ENCODE measurements at places on chromosomes 13 and 19.

DNA sequence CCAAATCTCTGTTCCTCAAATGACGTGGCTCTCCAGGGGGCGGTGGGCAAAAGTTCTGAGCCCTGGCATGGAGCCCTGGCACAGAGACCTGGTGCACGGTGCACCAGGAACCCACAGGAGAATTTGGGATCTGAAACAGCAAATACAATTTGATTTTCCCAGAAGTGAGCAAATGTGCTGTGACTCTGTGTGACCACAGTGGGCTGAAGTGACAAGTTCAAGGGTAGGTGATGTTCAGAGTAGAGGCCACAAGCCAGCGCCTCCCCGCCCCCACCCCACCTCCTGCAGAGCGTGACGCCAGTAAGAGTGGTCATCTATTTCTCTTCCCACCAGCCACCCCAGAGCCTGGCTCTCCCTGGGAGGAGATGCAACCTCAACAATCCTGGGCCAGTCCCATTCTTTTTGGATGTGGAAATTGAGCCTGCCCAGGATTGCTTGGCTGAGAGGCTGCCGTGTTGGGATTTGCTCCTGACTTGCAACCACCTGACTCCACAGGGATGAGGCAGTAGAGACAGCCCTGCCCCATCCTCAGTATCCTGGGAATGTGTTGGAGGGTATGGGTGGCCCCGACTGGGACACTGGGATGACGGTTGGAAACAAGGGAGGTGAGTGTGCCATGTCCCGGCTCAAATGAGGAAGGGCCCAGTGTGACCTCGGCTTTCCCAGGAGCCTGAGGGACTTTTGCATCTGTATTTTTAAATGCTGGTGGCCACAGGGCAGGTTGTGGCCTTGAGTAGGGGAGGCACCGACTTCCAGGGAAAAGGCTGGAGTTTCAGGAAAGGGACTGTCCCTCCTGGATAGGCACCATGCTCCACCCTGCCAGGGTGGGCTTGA, 11.1 kb upstream of the BCL3 start:
- no peak overlapping the region for H3K27ac ChIP-seq
- H3K4me3 ChIP-seq: no peak overlapping the region
- no peaks in the 10 kb centered on the region for H3K27me3 ChIP-seq
- H3K4me1 ChIP-seq: peaks cover 18% of the 10 kb centered on the region
- DNase-seq: no peak
- H3K36me3 ChIP-seq: no peaks in the 10 kb centered on the region

DNA sequence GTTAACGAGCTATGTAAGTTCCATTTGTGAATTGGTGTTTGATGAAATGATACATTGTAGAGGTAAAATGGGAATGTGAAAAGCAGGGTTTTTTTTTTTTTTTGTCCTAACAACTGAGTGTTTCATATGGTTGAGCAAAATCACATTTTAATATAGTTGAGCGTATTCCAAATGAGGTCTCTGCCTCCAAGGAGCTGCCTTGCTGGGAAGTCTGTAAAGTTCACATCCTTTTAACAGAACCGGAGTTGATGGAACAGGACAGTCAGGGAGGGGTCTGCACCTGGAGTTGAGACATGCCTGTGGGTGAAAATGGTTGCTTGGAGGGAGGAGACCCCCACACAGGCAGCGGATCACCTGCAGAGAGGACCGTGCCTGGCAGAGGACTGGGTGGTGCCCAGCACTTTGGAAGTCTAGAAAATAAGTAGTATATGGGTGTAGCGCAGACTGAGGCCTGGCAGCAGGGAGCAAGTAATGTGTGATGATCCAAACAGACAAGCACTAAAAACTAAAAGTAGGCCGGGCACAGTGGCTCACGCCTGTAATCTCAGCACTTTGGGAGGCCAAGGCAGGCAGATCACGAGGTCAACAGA, 75.2 kb upstream of the UBAC2 start:
- H3K27me3 ChIP-seq: no peaks in the 10 kb centered on the region
- H3K27ac ChIP-seq: peak overlapping the region; percentile 27
- peak overlapping the region; percentile 62 for H3K4me3 ChIP-seq
- peaks cover 3% of the 10 kb centered on the region for H3K4me1 ChIP-seq
- no peak for DNase-seq
- no peaks in the 10 kb centered on the region for H3K36me3 ChIP-seq

DNA sequence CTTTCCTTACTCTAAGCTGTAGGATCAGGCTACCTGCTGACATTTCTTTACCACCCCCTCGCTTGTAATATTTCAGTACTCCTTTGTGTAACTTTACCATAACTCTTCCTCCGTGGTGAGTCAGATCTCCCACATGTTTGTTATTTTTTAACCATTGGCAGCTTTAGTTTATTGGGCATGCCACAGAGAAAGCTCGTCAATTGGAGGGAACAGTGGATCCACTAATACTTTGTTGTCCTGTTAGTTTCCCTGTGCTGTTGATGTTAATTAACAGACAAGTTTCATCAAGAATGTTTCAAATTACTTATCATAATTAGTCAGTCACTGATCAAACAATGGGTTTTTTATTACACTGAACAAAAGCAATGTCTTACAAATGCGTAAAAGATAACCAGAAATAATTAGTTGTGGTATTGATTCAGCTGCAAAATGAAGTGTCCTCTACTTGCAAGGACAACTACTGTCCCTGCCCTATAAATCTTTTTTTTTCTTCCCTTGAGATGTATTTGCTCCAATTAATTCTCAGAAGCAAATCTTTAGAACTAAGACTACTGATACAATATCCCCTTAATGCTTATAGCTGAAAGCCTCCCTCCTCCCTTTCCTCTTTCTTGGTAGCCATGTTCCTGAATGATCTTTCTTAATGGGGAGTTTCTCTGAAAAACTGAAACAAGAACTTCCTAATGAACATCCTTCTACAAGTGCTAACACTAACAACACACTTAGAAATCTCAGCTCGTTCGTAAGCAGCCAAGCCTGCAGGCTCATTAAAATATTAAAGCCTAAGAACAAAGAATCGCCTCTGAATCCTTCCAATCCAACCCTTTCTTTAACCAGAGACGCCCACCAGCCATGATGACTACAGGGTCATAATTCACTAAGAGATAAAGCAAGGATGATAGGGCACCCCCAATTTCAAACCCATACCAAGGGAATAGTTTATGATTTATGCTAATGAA, 22.2 kb downstream of the EFNB2 start:
- no peaks in the 10 kb centered on the region for H3K27me3 ChIP-seq
- no peak overlapping the region for H3K4me3 ChIP-seq
- H3K36me3 ChIP-seq: no peaks in the 10 kb centered on the region
- H3K27ac ChIP-seq: no peak overlapping the region
- DNase-seq: no peak

- peak overlapping the region; percentile 58 for H3K4me3 ChIP-seq
- peaks cover 40% of the 10 kb centered on the region for H3K4me1 ChIP-seq
- peaks cover 9% of the 10 kb centered on the region for H3K36me3 ChIP-seq
- no peak for DNase-seq
- H3K27me3 ChIP-seq: no peaks in the 10 kb centered on the region
These were observed 20.0 kb downstream of the SBNO2 start for GRCh38 chr19:1153891-1154730.

DNA sequence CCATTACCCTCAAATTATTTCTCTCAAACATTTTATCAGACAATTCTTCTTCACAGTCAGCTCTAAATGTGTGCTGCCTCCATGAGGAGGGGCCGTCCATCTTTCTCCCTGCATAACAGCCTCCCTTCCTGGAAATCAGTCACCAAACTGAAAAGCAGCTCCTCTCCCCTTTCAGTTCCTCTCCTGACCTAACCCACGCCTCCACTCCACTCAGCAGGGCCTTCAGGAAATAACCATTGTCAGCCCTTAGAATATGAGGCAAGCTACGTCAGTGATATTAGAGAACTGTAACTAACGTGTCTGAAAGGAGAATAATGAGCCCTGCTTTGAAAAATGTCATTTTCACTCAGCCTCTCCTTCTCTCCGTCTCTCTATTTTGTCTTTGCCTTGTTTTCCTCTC, 116.2 kb downstream of the OLFM4 start:
- DNase-seq: no peak
- no peak overlapping the region for H3K4me3 ChIP-seq
- H3K4me1 ChIP-seq: no peaks in the 10 kb centered on the region
- H3K27me3 ChIP-seq: no peaks in the 10 kb centered on the region

DNA sequence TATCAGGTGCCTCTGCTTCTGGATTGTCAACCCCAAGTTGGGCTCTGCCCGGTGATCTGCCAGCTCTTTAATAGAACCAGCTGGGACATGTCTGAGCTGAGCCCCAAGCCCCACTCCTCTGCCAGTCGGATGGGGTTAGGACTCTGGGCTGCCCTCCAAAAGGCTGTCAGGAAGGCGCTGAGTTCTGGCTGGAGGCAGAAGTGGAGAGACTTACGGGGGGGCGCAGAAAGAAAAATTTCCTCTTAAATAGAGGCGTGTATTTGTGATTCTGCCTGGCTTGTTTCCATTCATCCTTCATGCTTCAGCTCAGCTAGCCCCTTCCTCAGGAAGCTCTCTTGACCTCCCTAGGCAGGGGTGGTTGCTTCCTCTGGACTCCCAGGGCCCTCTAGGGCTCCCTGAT, 985 bp upstream of the KCNK6 start:
- H3K36me3 ChIP-seq: no peaks in the 10 kb centered on the region
- no peak for DNase-seq
- H3K4me3 ChIP-seq: peak overlapping the region; percentile 95
- H3K4me1 ChIP-seq: peaks cover 29% of the 10 kb centered on the region

GRCh38 chr19:41018736-41019290, 27.7 kb downstream of the CYP2B6 start:
- no peak overlapping the region for H3K4me3 ChIP-seq
- H3K36me3 ChIP-seq: no peaks in the 10 kb centered on the region
- H3K27ac ChIP-seq: no peak overlapping the region
- no peaks in the 10 kb centered on the region for H3K4me1 ChIP-seq

Data from thoracic aorta (tissue), 2 donors.